AG04450 (cell line): ENCODE measurements at places on chromosomes 7 and 10.

DNA sequence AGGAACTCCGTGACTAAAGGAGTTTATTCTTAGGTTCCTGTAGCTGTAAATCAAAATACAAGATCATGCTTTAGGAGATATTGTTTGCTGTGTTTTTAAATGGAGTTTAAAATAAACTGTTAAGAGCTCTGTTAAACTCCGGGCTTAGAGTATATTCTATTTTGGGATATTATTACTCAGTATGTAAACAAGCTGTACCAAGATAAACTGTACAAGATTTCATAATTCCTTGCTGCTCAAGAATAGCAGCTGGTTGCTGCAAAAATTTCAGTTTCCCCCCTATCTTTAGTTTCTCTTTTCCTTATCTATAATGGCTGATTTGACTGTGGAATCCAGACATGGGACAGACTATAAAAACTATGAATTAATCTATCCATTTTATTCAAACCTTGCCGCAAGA is 215.7 kb downstream of the HTR7 start:
- DNase-seq: no peak

- DNase-seq: no peak
Measured at GRCh38 chr10:68781613-68782574, 45.4 kb upstream of the STOX1 start.

- DNase-seq: no peak
Measured at GRCh38 chr10:130351466-130352290, 215.5 kb downstream of the GLRX3 start.

DNA sequence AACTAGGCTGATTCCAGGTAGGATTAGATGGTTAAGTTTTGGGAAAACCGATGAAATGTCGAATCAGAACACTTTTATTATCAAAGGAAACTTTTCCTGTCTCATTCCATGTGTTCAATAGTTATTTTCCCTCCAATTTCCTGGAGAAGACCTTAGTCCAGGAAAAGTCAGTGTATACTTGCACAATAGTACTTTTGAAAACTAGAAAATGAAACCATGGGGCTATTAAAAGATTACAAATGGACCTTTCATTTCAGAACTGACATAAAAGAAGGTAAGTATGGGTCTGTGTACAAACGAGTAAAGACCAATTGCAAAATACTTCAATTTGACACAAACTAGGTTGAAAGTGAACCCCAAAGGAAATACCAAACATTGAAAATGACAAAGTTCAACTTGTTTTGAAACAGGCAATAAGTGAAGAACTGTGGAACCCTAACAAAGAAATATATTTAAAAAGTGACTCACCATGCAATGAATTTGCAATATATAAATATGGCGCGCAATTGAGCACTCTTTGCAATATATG is 2.1 kb downstream of the AVPI1 start:
- no peak for DNase-seq

GRCh38 chr7:89335490-89335889 is 540.0 kb upstream of the TEX47 start:
- no peak for DNase-seq

DNA sequence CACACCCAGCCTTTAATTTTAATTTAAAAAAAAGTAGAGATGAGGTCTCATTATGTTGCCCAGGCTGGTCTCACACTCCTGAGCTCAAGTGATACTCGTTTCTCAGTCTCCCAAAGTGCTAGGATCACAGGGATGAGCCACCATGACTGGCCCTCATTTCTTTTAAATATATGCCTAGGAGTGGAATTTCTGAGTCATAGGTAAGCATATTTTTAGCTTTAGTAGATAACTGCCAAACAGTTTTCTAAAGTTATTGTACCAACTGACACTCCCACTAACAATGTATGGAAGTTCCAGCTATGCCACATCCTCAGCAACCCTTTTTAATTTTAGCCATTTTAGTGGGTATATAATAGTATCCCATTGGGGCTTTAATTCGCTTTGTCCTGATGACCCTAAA is 13.8 kb upstream of the PPIF start:
- DNase-seq: peak; percentile 29

DNA sequence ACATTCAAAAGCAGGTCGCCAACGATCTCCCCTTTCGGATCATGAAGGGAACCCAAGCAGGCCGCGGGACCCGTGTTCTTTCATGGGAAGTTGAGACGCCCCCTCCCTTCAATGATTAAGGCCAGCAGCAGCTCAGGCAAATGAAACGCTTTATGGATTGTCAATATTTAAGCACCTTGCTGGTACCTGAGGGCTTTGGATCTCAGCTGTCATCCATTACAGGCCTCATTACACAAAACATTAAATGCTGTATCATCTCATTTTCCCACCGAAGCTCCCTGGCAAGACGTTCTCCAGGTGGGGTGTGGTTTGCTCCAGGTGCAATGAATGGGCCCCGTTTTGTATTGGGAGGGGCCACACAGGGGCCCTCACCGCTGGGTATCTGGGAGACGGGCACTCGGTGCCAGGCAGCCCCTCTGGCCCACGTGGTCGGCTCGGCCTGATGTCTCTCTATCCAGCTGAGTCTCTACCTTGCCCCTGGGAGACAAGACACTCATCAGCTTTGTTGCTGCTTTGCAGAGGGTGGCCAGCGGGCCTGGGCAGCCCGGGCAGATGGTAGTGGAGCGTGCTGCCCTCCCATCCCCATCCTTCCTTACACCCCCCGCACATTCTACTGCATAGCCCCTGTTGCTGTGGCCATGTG is 456.1 kb upstream of the FOXK1 start:
- DNase-seq: no peak

- DNase-seq: no peak
Measured at GRCh38 chr7:73903321-73904218, 42.6 kb downstream of the TMEM270 start.

- no peak for DNase-seq
Measured at GRCh38 chr10:11447586-11447985, 163.9 kb downstream of the USP6NL start.

DNA sequence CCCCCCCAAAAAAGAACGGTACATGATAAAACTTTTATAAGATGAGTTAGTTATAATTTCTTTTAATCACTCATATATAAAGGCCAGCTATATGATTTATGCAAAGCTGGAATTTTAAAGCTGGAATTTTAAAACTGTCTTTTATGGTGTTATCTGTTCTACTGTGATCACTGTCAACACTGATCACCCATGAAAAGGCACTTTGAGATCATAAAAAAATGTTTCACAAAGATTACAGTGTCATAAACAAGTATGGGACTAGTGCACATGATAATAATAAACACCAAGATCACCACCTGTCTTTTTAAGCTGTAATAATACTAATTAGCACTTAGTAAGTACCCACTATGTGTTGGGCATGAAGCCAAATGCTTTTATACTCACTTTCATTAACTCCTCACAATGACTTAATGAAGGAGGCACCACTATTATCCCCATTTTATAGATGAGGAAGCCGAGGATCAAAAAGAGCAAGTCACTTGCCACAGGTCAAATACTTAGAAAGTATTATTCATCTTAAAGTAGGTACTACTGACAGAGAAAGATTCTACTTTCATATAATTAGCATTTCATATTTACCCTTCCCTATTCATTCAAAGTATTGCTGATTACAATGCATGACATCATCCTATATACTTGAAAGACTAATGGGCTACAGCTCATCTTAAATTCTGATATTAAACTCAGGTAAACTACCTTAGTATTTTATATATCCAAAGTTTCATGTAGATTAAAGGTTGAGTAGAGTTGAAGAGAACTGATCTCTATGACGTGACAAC is 8.3 kb upstream of the RHOBTB1 start:
- DNase-seq: no peak

DNA sequence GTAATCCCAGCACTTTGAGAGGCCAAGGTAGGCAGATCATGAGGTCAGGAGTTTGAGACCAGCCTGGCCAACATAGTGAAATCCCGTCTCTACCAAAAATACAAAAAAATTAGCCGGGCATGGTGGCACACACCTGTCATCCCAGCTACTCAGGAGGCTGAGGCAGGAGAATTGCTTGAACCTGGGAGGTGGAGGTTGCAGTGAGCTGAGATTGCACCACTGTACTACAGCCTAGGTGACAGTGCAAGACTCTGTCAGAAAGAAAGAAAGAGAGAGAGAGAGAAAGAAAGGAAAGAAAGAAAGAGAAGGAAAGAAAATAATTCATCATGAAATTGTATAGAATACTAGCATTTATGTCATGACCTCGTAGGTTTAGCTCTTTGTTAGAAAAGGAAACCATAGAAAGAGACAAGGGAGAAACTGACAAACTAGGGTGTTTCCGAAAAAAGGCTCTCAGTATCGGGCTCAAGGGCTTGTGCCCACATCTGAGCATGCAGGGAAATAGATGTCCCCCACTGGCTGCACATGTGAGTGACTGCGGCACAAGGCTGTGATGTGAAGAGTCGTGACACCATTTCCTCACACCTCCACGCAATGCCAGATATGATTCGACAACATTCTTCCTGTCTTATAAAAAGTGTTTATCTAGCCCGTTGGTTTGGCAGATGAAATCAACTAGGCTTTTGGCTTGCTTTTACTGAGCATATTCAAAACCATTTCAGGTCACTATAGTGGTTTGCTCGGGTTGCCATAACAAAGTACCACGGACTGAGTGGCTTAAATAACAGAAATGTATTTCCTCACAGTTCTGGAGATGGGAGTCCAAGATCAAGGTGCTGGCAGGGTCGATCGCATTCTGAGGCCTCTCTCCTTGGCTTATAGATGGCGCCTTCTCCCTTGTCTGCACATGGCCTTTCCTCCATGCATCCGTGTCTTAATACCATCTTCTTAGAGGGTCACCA is 2.0 kb downstream of the SRGN start:
- no peak for DNase-seq

GRCh38 chr7:150901160-150902035 is 49.1 kb downstream of the AOC1 start:
- no peak for DNase-seq

DNA sequence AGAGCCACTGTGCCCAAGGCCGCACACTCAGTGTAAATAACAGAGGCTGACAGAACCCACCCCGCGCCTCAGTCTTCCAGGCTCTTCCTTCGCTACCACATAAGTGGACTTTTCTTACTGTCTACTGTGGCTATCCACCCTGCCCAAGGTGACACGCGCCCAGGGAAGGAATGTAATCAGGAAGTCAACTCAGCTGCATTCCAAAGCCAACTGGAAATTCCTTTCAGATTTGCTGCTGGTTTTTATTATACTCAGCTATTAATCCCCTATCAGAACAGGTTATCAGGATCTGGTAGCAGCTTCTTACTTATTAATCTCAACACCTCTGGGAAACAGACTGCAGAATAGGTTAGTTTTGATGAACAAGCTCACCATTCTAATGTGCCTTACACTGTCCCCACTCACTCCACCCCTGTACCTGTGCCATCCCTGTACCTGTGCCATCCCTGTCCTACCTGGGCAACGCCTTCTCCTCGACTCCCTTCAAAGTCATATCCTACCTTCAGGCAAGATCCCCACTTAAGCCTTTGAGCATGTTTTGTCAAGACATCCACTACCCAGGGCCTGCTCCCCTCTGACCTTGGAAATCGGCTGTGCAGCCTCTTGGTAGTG is 90.7 kb downstream of the NHLRC2 start:
- DNase-seq: no peak

- no peak for DNase-seq
Measured at GRCh38 chr7:96300986-96301385, 20.9 kb downstream of the SLC25A13 start.

- DNase-seq: no peak
Measured at GRCh38 chr10:101162677-101163076, 31.6 kb downstream of the TLX1 start.
